ENCODE measurements at places on chromosomes 4 and X.

- no peak for DNase-seq
Measured at GRCh38 chrX:16124201-16124600, 836 bp downstream of the GRPR start.

- no peak for DNase-seq
Measured at GRCh38 chr4:54333657-54334056, 104.6 kb downstream of the PDGFRA start.

DNA sequence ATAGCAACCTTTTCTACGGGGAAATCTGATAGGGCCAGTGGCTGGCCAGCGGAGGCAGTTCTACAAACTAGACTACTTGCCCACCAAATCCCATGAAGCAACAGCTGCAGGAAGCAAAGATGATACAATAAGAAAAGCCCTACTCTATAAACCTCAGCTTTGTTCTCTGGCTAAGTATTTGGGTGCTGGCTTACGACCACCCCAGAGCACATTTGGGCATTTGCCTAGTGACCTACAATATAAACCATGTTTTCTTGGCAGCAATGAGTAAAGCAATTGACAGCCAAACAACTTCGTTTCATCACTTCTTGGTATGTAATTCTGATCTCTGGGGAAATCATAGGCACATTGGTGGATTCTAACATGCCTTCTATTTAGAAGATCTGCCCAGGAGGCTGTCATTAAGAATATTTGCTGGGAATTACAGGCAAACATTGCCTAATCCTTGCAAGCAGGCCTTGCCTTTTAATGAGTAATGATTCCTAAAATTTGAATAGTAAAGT lies 7.5 kb upstream of the LHFPL1 start:
- DNase-seq = no peak

- DNase-seq = no peak
Measured at GRCh38 chrX:17495052-17495451, 120.1 kb downstream of the NHS start.

DNA sequence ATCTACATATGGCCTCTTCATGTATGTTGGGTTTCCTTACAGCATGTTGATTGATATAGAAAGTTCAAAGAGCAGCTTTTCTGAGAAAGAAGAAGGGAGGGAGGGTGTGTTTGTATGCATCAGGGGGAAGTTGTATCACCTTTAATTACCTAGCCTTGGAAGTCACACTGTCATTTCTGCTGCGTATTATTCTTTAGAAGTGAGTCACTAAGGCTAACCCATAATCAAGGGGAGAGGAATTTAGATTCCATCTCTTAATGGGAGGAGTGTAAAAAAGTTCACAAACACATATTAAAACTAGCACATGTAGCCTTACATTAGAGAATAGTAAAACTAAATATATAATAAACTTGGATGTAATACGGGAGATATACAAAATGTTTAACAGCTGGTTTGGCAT lies 86.5 kb upstream of the CBLL2 start:
- no peak for DNase-seq

- DNase-seq = no peak
Measured at GRCh38 chr4:8503801-8504200, 63.2 kb downstream of the TRMT44 start.

- no peak for DNase-seq
Measured at GRCh38 chrX:82842286-82842685, 665.8 kb upstream of the POU3F4 start.

- DNase-seq = no peak
Measured at GRCh38 chrX:151871244-151871643, 41.4 kb upstream of the MAGEA4 start.

- no peak for DNase-seq
Measured at GRCh38 chr4:13857800-13858199, 230.3 kb upstream of the BOD1L1 start.

DNA sequence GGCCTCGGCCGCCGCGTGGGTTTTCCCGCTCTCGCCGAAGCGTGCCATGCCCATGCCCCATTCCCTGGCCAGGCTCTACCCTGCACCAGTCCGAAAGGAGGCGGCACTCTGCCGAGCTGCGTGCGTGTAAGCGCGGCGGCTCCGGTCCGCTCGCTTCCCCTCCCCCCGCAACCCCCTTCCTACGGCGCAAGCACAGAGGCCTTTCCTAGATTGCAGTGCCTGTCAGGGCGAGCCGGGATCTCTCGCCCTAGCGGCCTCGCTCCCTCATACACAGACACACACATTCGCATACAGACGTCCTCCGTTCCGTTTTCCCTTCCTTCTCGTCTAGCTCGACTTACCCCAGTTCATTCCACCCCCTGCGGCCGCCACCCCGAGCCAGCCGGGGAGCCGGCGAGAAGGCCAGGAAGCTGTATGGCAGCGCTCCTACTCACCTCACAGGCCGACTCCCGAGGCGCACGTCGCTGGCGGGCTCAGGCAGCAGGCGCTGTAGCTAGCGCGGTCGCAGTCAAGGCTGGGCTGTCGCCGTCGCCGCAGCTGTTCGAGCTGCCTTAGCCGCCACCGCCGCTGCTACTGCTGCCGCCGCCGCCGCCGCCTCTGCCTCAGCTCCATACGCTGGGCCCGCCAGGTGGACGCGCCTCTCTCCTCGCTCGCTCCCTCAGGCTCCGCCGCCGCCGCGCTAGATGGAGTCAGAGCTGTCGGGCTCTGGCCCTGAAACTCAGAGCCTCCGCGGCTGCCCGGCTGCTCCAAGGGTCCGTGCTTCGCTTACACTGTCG lies 615 bp downstream of the NEXMIF start:
- no peak for DNase-seq

DNA sequence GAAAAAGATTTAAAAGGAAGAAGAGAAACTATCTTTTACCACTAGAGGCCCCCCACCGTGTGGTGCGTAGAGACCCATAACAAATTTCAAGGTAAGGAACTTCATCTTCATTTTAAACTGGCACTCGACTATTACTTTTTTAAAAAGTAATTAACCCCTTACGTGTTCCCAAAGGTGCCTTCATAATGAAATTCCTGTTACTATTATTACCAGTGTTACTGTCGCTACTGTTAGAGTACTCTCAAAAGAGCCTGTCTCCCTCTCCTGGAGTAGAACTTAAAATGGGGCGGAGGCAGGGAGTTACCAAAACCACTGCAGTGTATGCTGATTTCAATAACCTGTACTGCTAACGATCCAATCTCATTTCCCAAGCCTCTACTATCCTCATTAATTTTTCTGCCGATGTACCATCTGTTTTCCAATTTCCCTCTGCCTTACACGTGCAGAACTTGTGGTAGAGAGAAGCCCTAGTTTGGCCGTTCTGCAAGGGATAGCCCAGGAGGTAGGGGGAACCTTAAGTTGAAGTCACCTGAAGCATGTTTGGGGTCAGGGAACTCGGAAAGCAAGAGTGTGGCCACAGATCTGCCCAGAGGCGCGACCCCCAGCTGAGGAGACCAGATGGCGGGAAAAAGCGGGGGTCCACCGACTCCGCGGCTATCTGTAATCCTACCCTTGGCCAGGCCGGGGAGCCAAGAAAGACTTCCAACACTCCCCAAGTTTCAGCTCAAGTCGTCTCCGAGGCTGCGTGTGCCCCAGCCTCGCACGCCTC lies 720 bp upstream of the STK26 start:
- DNase-seq = no peak

GRCh38 chrX:1190596-1191145 lies 21.8 kb downstream of the CRLF2 start:
- no peak for DNase-seq

- no peak for DNase-seq
Measured at GRCh38 chr4:85039526-85039925, 73.0 kb upstream of the WDFY3 start.

DNA sequence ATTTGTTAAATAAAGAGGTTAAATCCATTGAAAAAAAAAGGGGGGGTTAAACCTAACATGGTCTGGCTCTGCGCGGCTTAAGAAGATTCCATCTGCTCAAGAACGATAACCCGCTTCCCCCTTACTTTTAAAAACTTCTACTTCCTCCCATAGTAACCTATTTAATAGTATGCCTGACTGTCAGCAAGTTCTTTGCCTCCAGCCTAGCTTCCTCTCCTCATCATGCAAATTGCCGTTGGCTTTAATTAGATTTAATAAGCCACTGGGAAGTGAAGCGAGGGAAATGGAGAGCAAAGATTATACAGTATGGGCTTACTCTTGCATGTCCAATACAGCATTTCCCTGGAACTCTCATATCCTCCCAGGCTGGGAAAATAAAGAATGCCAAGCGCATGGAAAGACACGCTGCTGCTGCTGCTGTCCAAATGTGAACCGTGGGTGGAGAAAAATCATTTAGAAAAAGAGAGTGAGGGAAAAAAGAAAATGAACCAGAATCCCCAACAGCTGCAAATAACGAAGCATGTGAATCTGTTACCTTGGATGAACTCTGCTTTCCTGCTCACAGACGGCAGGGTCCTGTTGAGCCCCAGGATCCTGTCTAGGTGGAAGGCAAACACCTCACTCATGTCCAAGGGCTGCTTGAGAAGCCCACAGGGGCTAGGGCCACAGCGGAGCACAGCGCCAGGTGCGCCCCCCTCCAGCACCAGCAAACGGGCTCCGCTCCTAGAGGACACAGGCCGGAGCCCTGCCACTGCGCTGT lies 2.7 kb downstream of the GASK1B start:
- DNase-seq = no peak

GRCh38 chr4:116561768-116562167 lies 523.6 kb downstream of the TRAM1L1 start:
- DNase-seq = no peak

GRCh38 chrX:107107459-107107858 lies 11.2 kb downstream of the RBM41 start:
- no peak for DNase-seq

DNA sequence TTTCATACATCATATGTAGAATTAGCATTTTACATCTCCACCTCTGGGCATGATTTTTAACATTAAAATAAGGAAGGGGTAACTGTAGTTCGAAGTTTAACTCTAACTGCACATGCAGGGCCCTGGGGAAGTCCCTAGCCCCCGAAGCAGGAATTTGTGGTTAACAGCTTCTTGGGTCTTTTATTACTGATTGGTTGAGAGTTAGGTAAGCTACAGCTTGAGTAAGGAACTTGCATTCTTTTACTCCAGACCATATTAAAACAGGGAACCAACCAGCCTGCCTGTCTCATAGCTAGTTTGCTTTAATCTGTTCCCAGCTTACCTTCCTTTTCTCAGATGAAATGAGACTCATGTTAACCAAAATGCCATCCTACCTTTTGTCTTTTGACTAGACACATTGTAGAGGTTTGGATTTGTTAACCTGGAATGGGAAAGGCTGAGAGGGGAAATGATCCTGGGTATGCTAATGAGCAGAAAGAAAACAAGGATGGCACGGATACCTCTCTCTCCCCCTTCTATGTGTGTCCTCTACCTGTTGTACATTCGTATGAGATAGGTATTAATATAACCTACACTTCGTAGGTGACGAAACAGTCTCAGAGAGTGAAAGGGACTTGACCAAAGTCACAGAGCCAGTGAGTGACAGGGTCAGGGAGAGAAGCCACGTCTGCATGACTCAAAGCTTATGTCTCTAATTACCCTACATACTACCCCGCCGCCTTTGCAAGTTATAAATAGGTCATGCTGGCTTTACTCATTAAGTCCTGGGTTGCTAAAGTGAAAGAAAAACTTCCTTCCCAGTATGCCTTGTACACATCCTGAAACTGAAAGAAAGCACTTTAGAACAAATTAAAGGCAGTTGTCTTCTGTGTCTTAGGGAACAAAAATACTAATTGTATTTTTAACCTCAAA lies 119.5 kb upstream of the AFF2 start:
- no peak for DNase-seq

- DNase-seq = no peak
Measured at GRCh38 chr4:128769011-128769410, 40.5 kb upstream of the JADE1 start.

- DNase-seq = no peak
Measured at GRCh38 chrX:18702362-18703195, 4.9 kb upstream of the PPEF1 start.

- DNase-seq = no peak
Measured at GRCh38 chr4:79872738-79873137, 200.3 kb downstream of the ANTXR2 start.

- DNase-seq = no peak
Measured at GRCh38 chr4:157165935-157166610, 54.5 kb upstream of the GRIA2 start.

- no peak for DNase-seq
Measured at GRCh38 chr4:155582041-155582440, 84.6 kb upstream of the GUCY1A1 start.

DNA sequence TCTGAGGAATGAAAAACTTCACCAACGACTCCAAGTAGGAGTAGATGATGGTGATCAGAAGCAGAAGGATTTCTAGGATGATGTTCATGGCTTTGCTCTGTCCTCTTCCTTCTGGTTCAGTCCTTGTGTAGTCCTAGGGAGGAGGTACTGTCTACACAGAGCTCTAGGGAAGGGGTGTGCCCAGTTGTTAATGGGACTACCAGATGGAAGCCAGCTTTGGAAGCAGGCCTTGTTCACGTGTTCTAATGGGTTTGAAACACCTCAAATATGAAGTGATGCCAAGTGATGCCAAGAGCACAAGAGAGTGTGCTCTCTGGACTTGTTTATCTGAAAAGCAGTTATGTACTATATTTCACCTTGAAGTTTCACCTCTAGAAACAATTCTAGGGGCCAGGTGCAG lies at the start of gene HSD17B13:
Gene HSD17B13, minus strand, starts transcription at position 129 of the 400 bp plus-strand sequence. Its CDS starts 41 bp downstream, at position 88.
- DNase-seq = no peak

DNA sequence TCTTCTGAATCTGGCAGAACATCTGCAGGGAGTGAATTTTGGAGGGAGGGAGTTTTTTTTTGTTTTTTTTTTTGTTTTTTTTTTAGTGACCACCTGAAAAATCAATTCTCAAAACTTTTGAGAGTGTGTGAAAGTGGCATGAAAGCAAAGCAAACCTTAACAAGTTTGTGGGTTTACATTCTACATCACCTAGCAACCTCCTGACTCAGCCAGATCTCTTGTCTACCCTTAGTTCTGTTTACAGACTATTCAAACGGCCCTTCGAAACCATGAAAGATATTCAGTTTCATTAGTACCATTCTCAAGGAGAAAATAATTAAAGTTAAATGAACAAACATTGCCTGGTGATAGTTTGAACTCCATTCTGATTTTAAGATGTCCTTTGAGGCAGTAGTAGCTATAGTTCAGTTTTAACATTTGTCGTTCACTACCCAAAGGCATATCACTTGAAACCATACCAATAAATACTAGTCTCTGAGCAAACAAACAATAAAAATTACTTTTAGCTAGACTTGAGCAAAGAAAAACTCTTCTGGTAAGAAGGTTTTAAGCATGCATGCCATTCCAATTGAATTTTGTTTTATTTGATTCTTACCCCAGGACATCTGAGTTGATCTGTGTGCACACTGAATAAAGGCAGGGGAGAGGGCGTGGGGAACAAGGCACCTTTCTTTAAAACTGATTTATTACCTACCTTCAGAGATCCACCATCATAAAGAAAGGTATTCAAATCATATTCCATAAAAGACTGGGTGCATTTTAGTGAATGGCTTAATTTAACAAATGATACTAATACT lies 137.7 kb downstream of the ARX start:
- DNase-seq = no peak

Data from pulmonary artery endothelial cell (primary cell).